ENCODE measurements at places on chromosomes 1 and 21.

- no peak for DNase-seq
Observed at GRCh38 chr1:156128308-156128653, 13.8 kb downstream of the LMNA start.

DNA sequence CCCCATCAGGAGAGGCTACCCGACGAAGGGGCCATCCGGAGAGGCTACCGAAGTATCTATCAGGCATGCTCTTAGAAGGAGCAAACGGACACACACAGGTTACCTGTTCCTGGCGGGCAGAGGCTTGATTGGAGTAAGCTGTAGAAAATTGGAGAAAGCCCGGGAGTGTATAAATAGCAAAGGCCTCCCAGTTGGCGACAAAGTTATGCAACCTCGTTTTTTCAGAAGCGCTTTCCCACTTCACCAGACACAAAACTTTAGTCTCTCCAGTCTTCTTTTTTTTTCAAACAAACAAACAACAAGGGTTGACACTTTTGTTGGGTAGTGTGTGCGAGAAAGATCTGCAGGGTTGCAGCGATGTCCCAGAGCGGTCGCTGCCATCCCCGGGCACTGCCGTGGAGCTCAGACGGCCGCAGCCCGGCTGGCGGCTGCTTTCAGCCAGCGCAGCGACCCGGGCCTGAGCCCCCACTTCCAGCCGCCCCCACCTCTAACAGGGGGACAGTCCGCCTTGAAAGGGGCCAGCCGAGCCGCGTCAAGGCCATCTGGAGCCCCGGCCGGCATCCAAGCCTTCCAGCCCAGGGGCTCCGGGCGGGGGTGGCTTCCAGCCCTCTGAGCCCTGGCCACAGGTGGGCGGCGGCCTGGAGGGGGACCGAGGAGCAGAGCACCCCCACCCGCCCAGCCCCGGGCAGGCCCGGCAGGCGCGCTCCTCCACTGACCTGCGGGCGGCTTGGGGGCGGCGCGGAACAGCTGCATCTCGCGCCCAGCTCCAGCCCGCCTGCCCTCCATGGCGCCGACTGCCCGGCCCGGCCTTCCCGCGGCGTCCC is 616 bp downstream of the MCOLN3 start:
- DNase-seq: peak; percentile 53

- DNase-seq: no peak
Observed at GRCh38 chr1:19957779-19958178, 21.6 kb downstream of the PLA2G2A start.

DNA sequence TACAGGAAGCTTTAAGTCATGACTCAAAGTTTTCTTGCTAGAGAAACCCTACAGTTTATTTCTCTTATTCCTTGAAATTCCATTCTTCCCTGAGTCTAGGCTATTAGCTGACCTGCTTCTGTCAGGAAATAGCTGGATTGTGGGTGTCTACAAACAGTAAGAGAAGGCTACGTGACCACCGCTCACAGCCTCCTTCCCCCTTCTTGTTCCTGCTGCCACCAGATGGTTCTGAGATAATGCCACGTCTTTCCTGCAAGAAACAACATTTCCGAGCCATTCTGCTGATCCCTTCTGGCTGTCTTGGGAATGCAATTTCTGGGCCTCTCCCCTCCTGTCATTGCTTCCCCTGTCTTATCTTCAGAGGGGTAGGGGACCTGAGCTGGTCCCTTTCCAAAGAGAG is 128.9 kb upstream of the SGIP1 start:
- DNase-seq: no peak

GRCh38 chr21:18041012-18041411 is 203.6 kb upstream of the CHODL start:
- peak; percentile 27 for DNase-seq

GRCh38 chr1:75312620-75313019 is 178.4 kb downstream of the LHX8 start:
- DNase-seq: no peak

DNA sequence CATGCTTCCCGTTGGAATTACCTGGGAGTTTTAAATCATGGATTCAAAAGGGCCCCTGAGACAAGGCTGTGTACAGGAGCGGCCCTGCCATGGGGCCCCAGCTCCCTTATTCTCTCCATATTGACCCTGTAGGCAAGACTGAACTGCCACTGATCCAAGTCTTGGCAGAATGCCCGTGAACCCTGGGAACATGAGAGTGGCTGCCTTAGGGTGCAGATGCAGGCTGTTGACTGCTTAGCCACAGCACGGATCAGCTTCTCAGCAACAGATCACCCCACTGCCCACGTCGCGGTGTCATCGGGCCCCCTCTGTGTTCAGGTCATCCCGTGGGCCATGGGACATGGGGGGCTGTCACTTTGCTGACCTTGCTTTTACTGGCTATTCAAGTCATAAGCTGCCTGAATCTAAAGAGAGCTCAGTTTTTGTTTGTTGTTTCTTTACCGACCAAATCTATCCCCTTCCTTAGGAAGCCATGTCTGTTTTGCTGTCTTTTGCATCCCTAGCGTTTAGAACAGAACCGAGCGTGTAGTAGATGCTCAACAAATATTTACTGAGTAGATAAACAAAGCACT is 83.4 kb downstream of the MATN1 start:
- DNase-seq: no peak

DNA sequence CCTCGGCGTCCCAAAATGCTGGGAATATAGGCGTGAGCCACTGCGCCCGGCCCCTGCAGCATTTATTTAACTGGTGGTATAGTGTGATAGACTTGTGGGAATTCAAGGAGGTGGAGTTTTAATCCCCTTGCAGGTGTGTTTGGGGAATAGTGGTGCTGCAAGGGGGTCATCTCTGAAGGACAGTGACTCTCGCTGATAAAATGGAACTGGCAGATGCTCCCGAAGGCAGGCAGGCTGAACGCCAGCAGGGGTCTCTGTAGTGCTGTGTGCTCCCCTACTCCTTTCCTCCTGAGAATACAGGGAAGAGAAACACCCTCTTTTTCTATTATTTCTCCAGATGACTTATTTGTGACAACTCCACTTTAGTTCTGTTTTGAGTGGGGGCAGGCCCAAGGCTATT is 4.0 kb downstream of the OSCP1 start:
- no peak for DNase-seq

DNA sequence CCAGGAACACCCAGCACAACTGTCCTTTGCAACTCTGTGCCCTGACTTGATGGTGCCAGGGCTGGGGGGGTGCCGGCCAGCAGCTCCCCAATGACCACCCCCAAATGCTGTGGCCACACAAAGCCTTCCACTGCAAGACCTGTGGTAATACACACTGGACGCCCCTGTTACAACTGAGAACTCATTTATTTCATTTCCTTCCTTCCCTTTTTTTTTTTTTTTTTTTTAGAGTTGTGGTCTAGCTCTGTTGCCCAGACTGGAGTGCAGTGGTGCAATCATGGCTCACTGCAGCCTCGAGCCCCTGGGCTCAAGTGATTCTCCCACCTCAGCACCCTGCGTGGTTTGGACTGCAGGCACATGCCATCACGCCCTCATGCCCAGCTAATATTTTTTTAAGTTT is 25.2 kb downstream of the TP73 start:
- no peak for DNase-seq

DNA sequence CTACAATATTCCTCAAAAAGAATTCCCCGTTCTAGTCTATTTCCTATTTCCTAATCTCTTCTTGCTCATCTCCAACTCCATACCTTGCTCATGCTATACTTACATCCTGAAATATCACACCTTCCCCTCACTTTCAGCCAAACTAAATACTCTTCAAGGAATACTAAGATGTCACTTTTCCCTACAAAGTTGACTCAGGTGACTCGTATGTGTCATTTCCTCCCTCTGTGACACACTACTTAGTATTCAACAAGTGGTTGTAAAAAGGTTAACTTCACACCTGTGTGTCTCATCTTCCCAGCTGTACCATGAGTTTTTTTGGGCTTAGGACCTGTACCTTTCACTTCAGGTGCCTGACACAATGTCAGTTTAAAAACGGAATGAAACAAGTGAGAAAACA is 81.9 kb upstream of the LBR start:
- DNase-seq: no peak

GRCh38 chr1:199774433-199775089 is 252.9 kb upstream of the NR5A2 start:
- DNase-seq: no peak

- DNase-seq: no peak
Observed at GRCh38 chr1:246083416-246083815, 423.7 kb downstream of the SMYD3 start.

GRCh38 chr1:30292451-30292850 is 430.9 kb downstream of the MATN1 start:
- DNase-seq: no peak

GRCh38 chr1:91827087-91827458 is 58.9 kb downstream of the TGFBR3 start:
- DNase-seq: no peak

DNA sequence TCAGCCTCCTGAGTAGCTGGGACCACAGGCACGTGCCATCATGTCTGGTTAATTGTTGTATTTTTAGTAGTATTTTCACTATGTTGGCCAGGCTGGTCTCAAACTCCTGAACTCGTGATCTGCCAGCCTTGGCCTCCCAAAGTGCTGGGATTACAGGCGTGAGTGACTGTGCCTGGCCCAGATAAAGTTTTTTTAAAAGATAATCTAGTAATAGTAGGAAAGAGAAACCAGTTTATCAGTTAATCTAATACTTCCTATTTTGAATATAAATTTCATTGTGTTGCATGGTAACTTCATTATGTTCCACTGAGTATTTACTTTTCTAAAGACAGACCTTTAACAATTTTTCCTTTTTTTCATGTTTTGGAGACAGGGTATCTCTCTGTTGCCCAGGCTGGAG is 10.0 kb downstream of the RABGAP1L start:
- DNase-seq: no peak

- DNase-seq: no peak
Observed at GRCh38 chr1:224784265-224785039, 145.0 kb upstream of the DNAH14 start.
